ENCODE measurements at places on chromosomes 6 and 20.

- DNase-seq, result no peak
Observed at GRCh38 chr6:169371344-169372127, 117.9 kb upstream of the THBS2 start.

DNA sequence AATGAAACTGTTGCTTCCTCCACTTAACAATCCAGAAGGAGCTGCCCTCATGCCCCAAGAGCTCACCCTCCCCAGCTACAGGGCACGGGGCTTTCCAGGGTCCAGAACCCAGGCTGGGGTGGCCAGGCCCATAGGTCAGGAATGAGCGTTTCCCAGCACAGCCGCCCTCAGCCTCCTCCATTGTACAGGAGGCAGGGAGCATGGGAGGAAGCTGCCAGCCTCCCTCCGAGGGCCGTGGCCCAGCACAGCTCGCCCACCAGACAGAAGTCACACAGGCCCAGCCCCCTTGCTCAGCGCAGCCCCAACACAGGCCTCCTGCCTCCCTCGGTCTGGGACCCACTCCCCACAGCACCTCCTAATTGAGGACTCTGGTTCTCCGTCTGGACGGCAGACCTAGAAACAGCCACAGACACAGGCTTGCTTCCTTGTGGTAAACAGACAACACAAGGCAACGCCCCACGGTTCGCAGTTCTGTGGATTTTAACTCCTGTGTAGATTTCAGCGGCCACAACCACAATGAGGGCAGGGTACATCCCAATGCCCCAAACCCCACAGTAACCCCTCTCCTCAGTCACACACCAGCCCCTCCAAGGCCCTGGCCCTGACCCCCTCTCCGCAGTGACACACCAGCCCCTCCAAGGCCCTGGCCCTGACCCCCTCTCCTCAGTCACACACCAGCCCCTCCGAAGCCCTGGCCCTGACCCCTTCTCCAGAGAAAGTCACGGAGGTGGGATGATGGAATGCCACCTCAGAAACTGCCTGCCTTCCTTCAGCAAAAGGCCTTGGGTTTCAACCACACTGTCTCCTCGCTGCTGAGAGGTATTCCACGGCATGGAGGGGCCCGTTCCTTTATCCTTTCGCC, 173.5 kb downstream of the DLL1 start:
- DNase-seq, result no peak

DNA sequence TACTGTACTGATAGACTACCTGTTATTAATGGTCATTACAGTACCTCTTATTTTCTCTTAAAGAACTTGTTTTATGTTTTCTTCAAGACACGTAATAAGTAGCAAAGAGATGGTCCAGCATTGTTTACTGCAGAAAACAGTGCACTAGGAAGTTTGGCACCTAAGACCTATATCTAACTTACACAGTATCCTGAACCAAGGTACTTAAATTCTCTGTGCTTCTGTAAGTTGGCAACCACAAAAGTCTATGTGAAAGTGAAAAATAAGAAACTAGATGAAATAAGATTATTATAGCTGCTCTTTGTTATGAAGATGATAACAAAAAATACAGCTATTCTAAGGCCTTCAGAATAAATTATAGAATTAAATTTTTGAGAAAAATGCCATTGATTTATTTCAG, 411.7 kb upstream of the SOX4 start:
- DNase-seq, result no peak

DNA sequence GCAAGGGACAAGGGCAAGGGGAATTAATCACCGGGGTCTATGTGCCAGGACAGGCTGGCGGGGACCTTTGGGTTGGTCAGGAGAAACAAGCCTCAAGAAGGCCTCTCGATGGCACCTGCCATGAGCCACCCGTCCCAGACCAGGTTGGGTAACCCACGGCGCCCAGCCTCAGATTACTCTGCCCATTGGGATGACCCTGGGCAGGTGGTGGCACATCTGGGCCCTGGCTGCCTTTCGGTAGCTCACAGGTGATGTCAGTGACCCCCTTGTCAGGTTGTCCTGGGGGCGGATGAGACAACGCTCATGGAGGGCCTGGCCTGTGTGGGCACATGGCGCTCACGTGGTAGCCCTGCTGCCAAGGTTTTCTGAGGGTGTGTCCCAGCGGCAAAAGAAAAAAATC, 152.2 kb downstream of the SYCP2 start:
- DNase-seq, result no peak

- no peak for DNase-seq
Observed at GRCh38 chr20:329851-330232, 4.5 kb downstream of the SOX12 start.

DNA sequence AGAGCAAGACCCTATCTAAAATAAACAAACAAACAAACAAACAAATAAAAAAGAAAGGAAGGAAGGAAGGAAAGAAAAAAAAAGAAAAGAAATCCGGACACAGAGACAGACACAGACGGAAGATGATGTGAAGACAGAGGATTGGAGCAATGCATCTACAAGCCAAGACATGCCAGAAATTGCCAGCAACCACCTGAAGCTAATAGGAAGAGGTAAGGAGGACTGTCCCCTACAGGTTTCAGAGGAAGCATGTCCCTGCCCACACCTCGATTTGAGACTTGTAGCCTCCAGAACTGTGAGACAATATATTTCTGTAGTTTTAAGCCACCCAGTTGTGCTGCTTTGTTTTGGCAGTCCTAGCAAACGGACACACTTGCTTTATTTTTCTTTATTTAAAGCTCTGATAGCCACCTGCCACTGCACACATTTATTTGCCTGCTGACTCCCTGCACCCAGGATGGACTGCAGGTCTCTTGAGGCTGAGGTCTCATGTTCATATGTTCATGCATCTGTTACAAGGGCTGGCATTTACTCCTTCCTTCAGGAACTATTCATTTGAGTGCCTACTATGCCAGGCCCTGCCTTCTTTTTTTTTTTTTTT, 20.7 kb upstream of the ZMYND8 start:
- DNase-seq, result no peak

DNA sequence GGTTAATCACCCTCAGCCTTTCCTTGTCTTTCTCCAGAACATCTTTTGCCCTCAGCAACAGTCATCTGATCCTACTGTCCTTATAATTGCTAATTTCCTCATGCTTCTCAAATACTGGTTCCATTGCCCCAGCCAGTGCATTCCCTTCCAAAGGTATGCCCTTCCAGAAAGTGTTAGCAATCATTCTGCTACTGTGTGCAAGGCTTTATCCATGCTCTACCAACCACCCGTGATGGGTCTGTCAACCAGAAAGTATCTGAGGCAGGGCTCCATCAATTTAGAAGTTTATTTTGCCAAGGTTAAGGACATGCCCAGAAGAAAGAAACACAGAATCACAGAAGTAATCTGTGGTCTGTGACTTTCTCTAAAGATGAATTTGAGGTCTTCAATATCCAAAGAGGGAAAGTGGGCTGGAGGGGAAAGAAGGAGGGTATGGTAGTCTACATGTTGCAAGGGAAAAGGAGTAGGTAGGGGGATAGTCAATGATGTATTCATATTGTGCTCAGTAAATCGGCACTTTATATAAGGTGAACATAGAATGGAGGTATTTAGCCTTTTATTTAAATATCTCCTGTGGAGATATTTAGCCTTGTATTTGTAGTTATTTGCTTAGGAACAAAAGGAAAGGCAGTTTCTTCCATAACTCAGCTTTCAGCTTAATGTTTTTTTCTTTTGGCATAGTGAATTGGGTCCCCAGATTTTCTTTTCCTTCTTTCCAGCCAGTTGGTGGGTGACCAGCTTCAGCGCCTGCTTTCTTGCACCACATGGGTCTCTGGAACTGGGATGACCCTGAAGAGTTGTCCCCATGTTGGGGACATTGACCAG, 35.2 kb upstream of the PAQR8 start:
- no peak for DNase-seq

DNA sequence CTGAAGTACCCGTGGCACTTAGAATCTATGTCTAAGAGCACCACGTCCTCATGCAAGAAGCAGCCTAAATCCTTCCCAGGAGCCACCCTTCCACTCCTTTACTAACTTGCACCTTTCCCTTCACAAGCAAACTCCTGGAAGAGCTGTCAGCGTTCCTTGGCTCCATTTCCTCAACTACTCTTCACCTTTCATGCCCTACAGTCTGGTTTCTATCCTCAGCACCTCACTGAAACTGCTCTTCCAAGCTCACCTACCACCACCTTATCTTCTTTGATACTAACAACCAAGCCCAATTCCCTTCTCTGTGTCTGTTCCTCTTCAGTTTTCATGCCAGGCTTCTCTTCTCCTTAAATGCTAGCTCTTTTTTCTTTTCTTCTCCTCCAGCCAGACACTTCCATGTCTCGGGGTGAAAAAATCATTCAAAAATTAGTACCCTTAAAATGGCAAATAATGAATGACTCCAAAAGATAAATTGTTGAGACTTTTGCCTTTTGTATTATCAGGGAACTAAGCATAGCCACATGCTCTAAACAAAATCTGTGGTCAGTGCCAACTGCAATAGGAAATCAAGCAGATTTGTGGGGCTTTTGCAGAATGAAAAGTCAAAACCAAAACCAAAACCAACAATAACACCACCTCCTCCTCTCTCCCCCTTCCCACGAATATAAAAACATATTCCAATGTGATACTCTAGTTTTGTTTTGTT, 149.6 kb upstream of the KCNK16 start:
- no peak for DNase-seq

DNA sequence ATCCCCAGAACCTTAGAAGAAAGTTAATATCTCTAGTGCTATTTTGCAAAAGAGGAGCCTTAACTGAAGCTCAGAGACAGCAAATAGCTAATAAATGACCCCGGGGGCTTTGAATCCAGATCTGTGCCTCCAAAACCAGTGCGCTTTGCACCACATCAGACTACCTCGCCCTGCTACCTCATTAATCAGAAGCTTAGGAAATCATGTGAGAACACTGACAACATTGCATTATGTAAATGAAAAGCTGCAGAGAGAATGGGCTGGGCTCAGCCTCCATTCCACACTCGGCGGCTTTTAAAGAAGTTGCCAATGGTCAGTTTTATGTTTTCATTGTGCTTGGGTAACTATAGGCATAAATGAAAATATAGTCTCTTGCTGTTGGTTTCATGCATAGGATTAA, 54.0 kb upstream of the STMND1 start:
- no peak for DNase-seq

DNA sequence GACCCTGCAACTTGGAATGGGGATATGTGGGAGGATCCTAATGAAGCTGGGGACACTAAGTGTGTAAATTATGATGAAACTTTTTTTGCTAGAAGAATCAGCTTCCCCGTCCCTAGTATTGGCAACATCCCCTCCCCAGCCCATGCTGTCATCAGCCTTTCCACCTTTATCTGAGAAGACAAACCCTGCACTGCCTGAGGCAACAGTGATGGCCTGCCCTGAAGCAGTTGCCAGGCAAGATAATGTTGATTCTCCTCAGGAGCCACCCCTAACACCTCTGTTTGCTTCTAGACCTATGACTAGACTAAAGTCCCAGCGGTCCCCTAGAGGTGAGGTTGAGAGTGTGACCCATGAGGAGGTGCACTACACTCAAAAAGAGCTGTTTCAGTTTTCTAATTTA, 27.1 kb downstream of the MICA start:
- DNase-seq, result no peak

- no peak for DNase-seq
Observed at GRCh38 chr6:28659250-28659566, 133.5 kb downstream of the GPX5 start.

DNA sequence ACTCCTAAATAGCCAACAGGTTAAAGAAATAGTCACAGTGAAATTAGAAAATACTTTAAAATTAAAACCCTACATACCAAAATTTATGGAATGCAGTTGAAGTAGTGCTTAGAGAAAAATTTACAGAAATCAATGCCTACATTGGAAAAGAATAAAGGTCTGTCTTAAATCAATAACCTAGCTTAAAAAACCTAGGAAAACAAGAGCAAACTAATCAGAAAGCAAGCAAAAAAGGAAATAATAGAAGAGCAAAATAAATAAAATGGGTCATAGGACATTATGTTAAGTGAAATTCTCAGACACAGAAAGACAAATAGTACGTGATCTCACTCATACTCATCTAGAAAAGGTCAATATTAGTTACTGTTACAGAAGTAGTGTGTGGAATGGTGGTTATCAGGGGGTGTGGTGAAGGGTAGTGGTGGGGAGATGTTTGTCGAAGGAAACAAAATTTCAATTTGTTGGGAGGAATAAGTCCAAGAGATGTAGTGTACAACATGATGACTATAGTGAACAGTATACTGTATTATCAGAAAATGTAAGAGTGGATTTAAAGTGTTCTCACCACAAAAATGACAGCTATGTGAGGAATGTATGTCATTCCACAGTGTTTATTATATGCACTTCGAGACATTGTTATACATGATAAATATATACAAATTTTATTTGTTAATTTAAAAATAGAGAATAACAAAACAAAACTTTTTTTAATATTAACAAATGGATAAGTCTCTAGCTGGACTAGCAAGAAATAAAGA, 423.6 kb downstream of the CDH26 start:
- no peak for DNase-seq

- no peak for DNase-seq
Observed at GRCh38 chr20:199996-200395, 10.5 kb upstream of the DEFB128 start.

DNA sequence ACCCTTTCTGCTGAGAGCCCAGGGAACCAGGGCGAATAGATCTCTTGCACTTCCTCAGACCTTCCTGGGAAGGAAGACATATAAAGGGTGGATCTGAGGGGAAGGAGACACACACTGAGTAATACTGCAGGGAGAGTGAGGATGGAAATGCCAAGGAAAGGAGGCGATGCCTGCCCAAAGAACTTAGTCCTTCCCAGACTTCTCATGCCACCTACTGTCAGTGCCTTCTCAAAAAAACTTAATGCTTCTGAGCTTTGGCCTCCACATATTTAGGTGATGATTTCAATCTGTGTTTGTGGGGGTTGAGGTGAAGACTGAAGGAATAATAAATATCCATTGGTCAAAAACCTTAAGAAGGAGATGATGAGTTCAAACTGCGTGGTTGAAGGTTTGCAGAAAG, 9.7 kb downstream of the BTN3A1 start:
- DNase-seq, result no peak

DNA sequence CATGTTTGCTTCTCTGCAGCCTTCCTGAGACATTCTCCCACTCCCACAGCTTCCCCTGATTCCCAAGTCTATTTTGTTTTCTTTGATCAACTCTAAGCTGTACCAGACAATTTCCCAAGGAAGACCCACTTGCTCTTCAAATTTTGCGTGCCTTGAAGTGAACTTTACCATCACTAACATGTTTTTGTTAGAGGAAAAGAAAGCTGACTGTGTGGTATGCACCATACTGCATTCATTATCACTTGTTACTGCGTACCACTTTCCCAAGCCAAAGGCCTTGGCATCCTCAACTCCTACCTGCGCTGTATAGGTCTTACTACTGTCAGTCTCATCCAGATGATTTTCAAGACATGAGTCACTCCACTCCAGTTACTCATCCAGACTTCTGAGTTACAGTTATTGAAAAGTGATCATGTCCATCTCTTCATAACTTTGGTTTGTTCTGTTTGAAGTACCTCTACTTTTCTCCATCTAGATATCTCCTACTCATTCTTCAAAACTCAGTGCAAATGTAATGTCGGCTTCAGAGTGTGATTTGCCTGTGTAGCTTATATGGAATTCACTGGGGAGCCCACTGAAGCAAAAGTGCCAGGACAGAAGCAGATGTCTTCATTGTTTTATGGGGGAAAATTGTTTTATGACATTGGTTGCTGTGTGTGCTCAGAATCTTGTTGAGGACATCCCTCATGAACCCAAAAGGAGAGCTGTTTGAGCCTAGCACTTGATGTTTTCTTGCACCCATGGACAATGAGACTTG, 5.2 kb downstream of the RPS12 start:
- DNase-seq, result no peak

All from nucleus accumbens (tissue), 56 donors.